ENCODE measurements at places on chromosomes 6 and 20. TPM values are rescaled to one million over a fixed set of nuclear protein-coding genes. Genes with fewer than 3 reads are reported as not detected.

DNA sequence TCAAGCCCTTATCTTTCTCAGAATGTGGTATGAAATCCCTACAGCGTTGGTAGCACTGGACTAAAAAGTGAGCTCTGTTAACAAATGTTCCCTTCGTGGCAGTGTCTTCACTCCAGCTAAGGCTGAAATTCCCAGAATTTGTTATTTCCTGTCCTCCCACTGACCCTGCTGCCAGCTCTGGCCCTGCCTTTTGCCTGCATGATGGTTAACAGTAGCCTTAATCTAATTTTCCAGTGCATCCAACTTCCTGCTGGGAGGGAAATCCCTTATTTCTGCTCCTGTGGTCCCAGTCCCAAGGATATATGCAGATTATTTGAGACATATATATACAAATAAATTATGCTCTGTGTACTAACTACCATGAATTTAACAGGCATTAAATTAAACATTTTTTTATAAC is 157.2 kb upstream of the CARMIL1 start:
- no peak for DNase-seq

DNA sequence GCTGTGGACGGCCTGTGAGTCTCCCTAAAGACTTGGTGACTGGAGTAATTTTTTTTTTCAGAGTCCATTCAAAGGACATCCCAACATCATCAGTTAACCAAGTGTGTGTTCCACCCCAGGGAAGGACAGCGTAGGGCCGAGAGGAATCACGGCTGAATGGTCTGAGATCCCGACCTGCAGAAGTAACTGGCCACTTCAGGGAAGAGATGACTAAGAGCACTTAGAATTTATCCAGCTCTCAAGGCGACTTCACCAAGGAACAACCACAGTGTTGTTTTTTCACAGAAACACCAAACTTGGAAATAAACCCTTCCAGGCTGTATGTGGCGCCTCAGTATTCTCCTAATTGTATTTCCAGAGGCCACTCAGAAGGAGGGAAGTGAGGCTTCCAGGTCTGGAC is 231.6 kb downstream of the FNDC1 start:
- no peak for DNase-seq

The CTCFL gene
- total RNA-seq = not detected

DNA sequence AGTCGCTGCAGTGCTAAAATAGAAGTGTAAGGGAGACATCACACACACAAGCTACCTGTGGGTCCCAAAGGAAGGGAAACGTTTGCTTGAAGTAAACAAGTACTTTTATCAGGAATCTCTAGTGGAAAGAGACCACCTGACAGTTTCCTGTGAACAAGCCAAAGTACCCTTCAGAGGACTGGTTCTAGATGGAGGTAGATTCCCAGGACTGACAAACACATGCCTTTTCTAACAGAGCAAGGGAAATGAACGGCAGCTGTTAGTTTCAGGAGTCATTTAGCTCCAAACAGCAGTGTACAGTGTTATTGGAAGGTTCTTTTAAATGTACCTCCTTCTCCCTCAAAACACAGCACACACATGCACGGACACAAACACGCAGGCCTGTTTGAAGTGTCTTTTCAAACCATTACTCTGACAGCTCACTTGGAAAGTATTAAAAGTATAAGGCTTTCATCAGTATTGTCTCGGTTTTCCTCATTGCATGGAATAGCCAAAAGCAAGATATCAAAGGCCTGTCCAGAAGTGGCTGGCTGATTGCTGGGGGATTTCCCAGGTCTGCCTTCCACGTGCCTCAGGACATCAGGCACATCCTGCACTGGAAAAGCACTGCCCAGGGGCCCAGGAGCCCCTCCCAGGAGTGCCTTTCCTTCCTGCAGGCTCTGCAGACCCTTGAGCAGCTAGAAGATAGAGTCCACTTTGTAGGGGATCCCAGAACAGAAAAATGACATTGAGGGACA is 393.2 kb upstream of the SOX4 start:
- DNase-seq = no peak

GRCh38 chr6:35449287-35449881 is 2.8 kb upstream of the FANCE start:
- no peak for DNase-seq

GRCh38 chr6:106372838-106373501 is 12.5 kb downstream of the CRYBG1 start:
- no peak for DNase-seq

- peak; percentile 84 for DNase-seq
Observed at GRCh38 chr20:43537921-43538877, 20.6 kb upstream of the SGK2 start.

- DNase-seq = no peak
Observed at GRCh38 chr6:84118191-84118590, 84.6 kb downstream of the MRAP2 start.

- DNase-seq = no peak
Observed at GRCh38 chr20:33191955-33192354, 24.0 kb downstream of the BPIFA2 start.

GRCh38 chr20:19000078-19000477 is 186.5 kb downstream of the SCP2D1 start:
- no peak for DNase-seq
